ENCODE measurements at places on chromosomes 11 and 22. TPM values are rescaled to one million over a fixed set of nuclear protein-coding genes. Genes with fewer than 3 reads are reported as not detected.

The SLC17A6 gene
- total RNA-seq, result not detected

The XKR3 gene
- total RNA-seq, result not detected

The CASP1 gene
- total RNA-seq, result 9.6 TPM

The OR52N4 gene
- not detected for total RNA-seq

The DRD4 gene
- not detected for total RNA-seq

The CNGA4 gene
- not detected for total RNA-seq

The P4HA3 gene
- total RNA-seq, result 43.8 TPM

The MMP8 gene
- not detected for total RNA-seq

The ZNRF3 gene
- 7.2 TPM for total RNA-seq

The SPON1 gene
- total RNA-seq, result under 0.01 TPM

The CTSF gene
- total RNA-seq, result 14.5 TPM

The RIMBP3B gene
- not detected for total RNA-seq

The SCN4B gene
- under 0.01 TPM for total RNA-seq

The SYCE3 gene
- total RNA-seq, result not detected

The SCGB2A2 gene
- not detected for total RNA-seq

The TSGA10IP gene
- not detected for total RNA-seq

The UCP3 gene
- 0.33 TPM for total RNA-seq

The TSPO gene
- total RNA-seq, result 430 TPM

The TCN1 gene
- 0.10 TPM for total RNA-seq

The SMTNL1 gene
- total RNA-seq, result not detected

All from vein endothelial cell (primary cell).